Mesenteric fat pad (tissue), 1 donor: ENCODE measurements at places on chromosomes 12 and 14. TPM values are rescaled to one million over a fixed set of nuclear protein-coding genes. Genes with fewer than 3 reads are reported as not detected.

GRCh38 chr14:58812050-58812910 is 174.5 kb downstream of the DACT1 start:
- DNase-seq = no peak

DNA sequence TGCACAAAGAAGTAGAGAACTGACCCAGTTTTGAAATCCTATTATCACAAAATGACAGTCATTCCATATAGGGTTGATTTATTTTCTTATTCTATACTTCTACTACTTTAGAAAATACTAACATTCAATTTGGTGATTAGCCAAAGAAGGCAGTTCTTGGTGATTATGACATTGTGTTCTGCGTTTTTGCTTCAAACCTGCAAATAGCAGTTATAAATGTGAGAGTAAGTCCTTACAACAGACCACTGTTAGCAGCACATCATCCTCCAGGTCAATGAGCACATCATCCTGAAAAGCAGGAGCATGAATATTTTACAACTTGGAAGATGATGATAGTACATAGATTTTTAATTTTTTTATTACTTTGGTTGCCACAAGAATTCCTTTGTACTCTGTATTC is 53.1 kb downstream of the LIN7A start:
- no peak for DNase-seq

- DNase-seq = no peak
These were observed 13.1 kb upstream of the ITGA5 start for GRCh38 chr12:54431911-54432814.

FICD gene
- total RNA-seq = 14.1 TPM

HAL gene
- 2.5 TPM for total RNA-seq

RAN gene
- 472 TPM for total RNA-seq
